Putamen (tissue), 1 donor: ENCODE measurements at places on chromosomes 1 and 21.

DNA sequence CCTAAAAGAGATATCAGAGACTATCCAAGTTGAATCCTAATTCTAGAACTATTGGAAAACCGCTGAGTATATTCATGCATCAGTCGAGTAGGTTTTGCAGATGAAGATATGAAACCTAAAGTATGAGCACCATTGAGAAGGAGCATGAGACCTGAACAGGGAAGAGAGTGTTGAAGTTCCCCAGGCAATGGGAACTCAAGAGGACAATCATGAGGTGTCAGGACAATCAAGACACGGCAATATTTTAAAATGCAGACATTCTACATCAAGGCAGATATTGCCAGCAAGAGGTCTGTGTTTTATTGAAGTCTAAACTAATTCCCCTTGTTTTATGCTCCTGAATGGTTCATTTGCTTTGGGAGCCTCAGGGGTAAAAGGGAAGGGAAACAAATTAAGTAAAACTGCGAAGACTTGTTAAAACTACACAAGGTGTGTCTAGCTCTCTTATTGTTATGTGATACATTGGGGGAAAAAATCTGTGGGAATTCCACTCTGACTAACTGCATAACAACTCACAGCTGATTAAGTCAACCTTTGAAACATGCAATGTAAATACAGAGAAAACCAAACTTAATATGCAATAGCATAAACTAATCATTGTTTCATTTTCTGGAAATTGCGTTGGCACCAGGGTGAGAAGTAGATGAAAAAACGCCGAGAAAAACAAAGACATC, 347.9 kb upstream of the ADGRL2 start:
- no peak for DNase-seq

- DNase-seq, result no peak
Measured at GRCh38 chr1:197961449-197961848, 44.3 kb downstream of the LHX9 start.

- DNase-seq, result no peak
Measured at GRCh38 chr1:229381234-229381633, 38.4 kb upstream of the CCSAP start.

DNA sequence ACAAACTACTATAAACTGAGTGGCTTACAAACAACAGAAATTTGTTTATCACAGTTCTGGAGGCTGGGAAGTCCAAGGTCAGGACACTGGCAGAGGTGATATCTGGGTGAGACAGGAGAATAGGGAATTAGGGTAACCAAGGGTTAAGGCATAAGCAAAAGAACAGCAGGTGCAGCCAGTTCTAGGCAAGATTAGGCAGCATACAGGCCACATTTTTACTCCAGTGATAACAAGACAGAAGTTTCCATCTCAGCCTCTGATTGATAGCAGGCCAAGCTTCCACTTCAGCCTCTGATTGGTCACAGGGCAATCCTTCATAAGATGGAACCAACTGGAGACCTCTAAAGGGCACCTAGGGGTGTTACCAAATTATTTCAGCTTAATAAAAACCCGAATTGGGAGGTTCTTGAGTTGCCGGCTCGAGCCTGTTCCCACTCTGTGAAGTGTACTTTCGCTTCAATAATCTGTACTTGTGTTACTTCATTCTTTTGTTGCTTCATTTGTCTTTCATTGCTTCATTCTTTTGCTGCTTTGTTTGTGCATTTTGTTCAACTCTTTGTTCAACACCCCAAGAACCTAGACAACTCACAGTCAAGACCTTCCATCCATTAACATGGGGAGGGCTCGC, 185.6 kb downstream of the TOMM20 start:
- DNase-seq, result no peak

DNA sequence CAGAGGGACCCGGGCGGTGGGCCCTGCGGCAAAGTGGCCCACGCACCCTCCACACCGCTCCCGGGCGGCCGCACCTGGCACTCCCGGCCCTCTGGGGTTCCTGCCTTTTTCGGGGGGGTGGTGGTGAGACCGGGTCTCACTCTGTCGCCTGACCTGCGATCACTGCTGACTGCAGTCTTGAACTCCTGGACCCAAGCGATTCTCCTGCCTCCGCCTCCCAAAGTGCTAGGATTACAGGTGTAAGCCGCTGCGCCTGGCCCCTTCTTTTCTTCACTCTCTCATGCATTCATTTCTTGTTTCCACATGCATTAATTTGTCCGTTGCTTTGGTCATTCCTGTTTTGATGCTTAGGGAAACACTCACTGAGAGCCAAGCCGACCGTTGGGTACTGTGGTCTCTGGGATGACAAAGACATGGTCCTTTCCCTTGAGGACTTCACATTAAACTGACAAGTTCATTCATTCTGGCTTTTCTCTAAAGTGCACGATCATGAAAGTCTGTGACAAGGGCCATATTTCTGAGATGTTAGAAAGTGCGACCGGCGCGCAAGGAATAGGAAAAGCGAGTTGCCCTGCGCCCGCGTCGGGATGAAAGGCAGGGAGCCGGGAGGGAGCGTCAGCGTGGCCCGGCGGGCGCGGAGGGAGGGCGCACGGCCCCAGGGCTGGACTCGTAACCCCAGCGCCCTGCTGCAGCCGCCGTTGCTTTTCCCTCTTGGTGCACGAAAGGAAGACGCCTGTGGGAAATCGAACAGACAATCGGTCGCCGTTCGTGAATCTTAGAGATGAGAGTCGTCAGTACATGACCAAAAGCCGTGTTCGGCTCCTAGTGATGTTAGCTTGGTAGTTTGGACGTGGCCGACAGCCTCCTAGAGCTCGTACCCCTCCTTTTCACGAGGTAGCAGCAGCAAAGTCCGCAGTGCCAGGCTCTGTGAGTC, 1.0 kb upstream of the MCOLN2 start:
- no peak for DNase-seq

DNA sequence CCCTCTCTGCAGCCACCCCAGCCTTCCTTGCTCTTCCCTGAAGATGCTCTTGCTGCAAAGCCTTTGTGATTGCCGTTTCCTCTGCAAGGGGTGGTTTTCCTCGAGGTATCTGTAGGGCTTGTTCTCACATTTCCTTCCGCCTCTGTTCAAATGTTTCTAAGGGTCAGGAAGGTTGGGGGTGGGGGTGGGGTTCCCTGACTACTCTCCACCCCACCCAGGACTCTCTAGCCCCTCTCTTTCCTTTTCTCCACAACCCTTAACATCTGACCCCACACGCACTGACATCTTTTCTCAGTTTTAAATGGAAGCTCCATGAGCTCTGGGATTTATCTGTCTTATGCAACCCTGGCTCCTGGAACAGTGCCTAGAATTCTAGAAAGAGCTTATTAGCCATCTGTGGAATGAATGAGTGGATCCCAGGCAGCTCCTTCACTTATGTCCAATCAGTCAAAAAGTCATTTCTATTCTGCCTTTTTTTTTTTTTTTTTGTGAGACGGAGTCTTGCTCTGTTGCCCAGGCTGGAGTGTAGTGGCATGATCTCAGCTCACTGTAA, 27.3 kb upstream of the ZNF362 start:
- no peak for DNase-seq

DNA sequence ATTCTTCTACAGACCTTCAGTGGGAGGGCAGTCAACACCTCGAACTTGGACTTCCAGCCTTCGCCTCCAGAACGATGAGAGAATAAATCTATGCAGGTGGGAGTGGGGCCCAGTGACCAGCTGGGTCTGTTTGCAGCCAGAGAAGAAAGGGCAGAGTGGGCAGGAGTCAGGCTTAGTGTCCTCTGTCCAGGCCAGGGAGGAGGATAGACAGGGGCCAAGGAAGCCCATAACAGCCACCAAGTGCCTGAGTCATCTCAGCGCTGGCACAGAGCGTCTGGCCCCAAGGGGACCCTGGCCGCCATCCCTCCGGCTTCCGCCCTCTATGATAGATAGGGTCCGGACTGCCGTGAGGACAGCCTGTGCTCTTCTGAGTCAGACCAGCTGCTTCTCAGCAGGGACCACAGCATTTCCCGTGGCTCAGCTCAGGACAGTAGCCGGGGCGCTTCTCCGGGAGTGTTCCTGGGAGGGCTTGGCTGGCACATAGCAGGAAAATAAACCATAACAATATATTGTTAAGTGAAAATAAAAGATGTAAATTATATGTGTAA, 133.1 kb upstream of the C1orf174 start:
- no peak for DNase-seq

GRCh38 chr21:45414396-45415187, 9.6 kb downstream of the COL18A1 start:
- no peak for DNase-seq

DNA sequence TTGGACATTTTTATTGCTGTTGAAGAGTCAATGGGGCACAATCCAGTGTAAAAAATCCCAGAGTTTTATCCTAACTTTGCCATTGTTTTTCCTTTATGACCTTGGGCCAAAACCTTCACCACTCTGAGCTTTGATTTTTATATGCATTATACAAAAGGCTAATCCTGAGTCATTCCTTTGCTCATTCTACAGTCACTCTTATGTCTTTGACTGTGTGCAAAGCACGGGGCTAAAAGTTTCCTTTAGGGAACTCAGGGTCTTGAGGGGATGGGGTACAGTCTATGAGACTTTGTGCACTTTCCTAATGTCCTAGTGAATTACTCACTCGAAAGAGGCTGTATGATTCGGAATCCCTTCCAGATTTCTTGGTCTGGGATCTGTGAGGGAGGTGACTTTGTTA, 543.2 kb upstream of the CAMK1G start:
- DNase-seq, result no peak
